NCI-H1417 treated with DMSO at 0.1 percent for 48 hours (cell line): ENCODE measurements at places on chromosomes 2 and 18.

GRCh38 chr2:227617316-227618230 is at the start of gene SCYGR4:
TSS of gene SCYGR4 (plus strand) at chr2:227617498. CDS start at chr2:227617498, 0 bp downstream.
- DNase-seq = no peak

DNA sequence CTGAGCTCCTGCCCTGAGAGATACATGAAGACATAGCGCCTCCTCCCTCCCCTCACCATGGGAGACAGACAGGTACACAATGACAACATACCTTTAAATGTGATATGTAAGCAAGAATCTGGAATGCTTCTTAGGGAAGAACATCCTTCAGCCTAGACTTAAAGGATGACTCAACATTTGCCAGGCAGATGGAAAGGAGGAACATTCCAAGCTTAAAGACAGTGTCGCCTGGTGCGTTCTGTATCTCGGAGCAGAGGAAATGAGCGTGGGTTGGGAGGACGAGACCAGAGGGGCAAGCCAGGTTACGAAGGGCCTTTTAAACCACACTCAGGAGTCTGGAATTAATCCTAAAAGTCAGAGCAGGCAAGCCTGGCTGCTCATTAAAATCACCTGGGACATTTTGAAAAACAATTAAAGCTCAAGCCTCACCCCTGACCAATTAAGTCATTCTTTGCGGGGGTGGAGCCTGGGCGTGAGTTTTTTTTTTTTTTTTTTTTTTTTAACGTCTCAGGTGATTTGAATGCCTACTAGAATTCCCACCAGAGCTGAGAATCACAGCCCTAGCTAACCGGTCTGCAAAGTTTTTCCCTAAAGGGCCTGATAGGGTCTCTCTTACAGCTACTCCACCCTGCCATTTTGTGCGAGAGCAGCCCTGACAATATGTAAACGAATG is 131.2 kb upstream of the SEC11C start:
- no peak for DNase-seq

- no peak for DNase-seq
Measured at GRCh38 chr2:219626540-219626939, 890 bp upstream of the SLC4A3 start.

DNA sequence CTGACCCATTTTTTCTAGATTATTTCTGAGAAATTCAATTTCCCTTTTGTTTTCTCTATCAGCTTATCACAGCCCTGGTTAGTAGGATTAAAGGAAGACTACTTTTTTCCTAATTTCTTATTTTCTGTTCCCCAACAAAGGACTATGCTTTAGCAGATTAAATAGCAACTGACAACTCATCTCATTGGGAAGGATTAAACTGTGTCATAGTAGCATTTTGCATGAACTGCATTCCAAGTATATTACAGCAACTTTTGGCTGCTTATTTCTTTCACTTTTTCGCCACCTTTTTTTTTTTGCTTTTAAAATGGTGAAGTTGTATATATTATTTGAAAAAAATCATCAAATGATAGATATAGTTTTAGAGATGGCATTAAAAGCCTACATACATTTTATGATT is 570.3 kb downstream of the FBXO15 start:
- DNase-seq = no peak

- no peak for DNase-seq
Measured at GRCh38 chr2:234072454-234072853, 22.0 kb downstream of the SPP2 start.

DNA sequence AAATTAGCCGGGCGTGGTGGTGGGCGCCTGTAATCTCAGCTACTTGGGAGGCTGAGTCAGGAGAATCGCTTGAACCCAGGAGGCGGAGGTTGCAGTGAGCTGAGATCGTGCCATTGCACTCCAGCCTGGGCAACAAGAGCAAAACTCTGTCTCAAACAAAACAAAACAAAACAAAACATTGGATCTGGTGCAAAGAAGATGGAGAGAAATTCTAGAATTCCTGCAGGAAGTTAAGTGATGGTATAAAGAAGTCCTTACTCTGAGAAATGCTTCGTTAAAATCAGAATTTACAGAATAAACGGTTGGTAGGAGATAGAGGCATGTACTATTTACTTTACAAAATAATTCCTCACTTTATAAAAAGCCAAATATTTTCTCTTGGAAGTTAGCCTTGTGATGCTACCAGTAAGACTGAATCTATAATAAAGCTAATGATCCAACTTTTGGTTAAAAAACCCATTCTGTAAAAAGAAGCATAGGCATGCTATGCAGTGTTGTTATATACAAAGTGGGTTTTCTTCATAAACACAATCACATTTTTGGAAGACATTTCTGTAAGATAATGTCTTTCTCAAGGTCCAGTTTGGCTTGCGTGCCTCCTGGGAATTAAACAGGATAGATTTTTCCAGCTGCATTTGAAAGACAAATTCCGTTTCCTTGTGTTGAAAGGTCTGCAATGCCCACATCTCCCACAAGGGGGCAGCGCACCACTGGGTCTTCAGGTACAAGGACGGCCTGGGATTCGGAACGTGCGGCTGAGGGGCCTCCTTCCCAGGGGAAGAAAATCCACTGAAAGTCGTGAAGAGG is 35.6 kb upstream of the PNO1 start:
- DNase-seq = peak; percentile 11
